ENCODE measurements at places on chromosomes 11 and 22.

GRCh38 chr11:3186166-3186953, 21.2 kb upstream of the OSBPL5 start:
- no peak for DNase-seq

DNA sequence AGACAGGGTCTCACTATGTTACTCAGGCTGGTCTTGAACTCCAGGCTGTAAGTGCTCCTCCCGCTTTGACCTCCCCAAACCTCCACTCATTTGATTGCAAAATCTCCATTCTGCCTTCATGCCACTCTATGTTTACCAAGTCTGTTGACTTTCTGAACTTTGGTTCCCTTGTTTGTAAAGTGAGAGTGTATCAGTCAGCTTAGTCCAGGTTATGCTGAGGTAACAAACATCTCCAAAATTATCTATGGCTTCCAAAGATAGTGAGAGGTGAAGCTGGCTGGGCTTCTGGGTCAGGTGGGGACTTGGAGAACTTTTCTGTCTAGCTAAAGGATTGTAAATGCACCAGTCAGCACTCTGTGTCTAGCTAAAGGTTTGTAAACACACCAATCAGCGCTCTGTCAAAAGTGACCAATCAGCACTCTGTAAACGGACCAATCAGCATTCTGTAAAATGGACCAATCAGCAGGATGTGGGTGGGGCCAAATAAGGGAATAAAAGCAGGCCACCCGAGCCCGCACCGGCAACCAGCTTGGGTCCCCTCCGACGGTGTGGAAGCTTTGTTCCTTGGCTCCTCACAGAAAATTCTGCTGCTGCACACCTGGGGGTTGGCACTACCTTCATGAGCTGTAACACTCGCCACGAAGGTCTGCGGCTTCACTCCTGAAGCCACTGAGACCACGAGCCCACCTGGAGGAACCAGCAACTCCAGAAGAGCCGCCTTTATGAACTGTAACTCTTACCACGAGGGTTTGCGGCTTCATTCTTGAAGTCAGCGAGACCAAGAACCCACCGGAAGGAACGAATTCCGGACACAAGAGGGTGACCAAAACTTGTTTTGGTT, 109.3 kb downstream of the MIAT start:
- no peak for DNase-seq

DNA sequence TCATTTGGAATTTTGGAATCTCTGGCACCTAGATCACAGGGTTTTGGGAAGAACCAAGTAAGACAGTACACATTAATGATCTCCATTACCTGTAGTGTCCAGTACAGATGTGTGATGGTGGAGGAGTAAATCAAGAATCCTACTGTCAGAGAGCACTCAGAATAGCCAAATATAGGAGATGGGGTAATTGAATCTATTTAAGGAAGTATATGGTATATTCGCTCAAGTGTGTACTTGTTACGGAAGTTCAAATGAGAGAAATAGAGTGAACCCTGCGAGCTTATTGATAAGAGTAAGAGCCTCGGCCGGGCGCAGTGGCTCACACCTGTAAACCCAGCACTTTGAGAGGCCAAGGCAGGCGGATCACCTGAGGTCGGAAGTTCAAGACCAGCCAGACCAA, 2.2 kb downstream of the SPCS2 start:
- DNase-seq = no peak

DNA sequence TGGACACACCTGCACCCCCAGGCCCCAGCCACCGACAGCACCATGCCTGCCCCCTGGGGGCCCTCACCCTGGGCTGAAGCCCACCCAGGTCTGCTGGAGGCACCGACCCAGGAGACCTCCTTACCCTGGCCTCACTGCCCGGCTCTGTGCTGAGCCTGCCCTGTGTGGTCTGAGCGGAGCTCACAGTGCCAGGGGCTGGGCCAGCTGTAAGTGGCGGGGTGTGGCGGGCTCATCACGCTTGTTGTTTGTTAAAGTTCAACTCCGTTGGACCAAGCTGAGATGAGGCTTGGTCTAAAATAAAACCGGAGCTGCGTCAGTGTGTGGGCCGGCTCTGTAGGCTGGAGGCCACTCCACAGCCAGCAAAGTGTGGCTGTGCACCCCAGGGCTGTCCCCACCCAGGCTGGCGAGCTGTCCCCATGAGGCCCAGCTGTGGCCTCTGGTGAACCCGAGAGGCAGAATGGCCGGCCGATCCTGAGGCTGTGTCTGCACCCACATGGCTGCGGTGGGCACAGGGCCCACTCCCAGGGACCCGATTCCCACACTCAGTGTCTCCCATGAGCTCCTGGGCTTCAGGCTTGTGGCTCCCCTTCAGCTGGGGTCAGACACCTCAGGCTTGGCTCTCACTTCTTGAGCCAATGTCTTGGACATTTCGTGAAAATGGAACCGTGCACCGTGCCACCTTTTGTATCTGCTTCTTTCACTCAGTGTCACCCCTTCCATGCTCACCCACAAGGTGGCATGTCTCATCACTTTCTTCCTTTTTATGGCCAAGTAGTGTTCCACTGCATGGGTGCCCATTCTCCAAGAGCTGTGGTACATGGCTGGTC, 137.9 kb downstream of the CTTN start:
- peak; percentile 16 for DNase-seq

DNA sequence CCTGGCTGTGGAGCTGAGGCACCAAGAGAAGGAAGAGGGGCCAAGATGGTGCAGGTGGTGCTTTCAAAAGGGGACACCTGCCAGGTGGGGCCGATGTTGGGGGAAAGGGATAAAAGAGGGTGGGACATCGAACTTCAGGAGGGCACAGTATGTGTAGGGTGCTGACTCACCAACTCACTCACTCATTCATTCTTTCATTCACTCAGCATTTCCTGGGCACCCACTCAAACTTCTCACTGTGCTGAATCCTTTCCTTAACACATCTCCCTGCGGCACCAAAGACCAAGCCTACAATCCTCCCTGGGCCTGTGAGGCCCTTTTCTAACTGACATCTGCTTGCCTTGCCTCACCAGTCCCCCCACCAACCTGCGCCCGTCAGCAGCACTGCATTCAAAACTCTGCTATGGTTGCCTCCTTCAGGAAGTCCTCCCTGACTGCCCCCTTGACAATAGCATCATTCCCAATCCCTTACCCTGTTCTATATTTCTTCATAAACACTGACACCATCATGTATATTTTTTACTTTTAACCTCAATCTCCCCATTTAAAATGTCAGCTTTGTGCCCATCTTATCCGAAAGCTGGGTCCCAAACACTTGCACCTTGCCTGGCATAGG, 246.6 kb downstream of the MN1 start:
- DNase-seq = no peak

DNA sequence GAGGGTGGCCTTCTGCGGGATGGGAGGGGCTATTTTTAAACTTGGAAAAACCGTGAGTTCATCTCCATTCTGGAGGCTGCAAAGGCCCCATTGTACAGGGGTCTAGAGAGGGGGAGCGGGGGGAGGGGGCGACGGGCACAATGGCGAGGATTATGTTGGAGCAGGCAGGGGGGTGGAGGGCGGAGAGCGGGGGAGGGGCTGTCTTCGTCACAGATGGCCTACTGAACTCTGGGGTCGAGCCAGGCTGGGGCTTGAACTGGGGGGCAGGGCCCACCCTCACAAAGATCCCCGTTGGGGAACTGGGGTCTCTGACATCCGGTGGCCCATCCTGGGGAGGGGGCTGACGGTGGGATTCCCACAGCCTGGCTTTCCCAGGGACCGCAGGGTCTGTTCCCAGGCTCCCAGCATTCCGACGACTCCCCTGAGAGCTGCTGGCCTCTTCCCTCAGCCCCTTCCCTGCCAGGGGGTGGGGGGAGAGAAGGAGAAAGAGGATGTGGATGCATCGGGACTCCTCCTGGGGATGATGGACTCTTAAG, 3.4 kb upstream of the MCAM start:
- DNase-seq = peak; percentile 54

DNA sequence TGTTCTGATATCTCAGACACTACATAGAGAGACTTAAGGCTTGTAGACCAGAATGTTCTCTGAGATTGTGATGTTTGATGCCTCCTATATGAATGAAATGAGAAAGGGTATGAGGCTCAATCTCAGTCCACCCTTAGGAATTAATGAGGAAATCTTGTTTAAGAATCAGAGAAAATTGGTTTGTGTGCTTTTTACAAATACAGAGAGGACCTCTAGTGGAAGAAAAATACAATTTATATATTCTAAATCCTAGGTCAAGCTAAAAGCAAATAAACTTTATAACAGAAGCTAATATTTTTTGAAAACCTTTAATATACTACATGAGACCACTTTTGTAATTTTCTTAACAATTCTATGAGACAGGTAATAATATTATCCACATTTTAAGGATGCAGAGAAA, 5.0 kb upstream of the OR52H1 start:
- DNase-seq = no peak

DNA sequence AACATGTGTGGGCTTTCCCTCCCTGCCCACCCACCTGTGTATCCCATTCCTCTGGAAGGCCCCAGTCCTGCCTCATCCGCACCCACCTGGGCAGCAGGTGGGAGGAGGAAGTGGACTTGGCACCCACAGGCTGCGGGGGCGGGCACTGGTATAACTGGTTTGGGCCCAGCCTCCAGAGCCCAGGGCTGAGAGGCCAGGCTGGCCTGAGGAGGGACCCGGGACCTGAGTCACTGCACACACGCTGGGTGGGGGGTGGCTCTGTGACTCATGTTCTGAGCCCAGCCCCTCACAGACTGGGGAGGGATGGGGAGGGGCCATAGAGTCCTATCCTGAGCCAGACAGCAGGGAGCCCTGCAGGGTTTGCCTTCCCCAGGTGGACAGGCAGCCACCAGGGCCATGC, 16.7 kb downstream of the PHLDA2 start:
- no peak for DNase-seq

DNA sequence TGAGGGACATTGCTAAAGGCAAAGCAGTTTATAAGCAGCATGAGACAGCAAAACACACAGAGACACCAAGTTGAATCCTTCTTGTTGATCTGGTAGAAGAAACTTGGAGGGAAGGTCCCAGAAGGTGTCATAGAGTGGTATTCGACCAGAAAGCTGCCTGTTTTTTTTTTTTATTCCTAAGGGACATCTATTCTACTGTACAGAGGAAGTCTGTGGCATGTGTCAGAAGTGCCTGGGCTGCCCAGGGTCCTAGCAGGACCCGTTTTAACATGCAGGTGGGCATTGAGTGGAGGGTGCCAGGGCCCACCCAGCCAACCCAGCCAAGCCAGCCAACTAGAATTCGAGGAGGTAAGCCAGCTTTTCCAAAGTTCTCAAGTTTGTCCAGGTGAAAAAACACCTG, 68.0 kb upstream of the ATXN10 start:
- no peak for DNase-seq

- no peak for DNase-seq
Observed at GRCh38 chr11:105878510-105878909, 143.5 kb downstream of the MSANTD4 start.

GRCh38 chr22:43128928-43129424, 14.2 kb downstream of the MCAT start:
- no peak for DNase-seq

GRCh38 chr11:12280838-12281565, 96.4 kb upstream of the PARVA start:
- DNase-seq = no peak

- no peak for DNase-seq
Observed at GRCh38 chr11:34276352-34276864, 81.4 kb downstream of the ABTB2 start.

GRCh38 chr11:12724301-12725054, 50.3 kb downstream of the TEAD1 start:
- no peak for DNase-seq

DNA sequence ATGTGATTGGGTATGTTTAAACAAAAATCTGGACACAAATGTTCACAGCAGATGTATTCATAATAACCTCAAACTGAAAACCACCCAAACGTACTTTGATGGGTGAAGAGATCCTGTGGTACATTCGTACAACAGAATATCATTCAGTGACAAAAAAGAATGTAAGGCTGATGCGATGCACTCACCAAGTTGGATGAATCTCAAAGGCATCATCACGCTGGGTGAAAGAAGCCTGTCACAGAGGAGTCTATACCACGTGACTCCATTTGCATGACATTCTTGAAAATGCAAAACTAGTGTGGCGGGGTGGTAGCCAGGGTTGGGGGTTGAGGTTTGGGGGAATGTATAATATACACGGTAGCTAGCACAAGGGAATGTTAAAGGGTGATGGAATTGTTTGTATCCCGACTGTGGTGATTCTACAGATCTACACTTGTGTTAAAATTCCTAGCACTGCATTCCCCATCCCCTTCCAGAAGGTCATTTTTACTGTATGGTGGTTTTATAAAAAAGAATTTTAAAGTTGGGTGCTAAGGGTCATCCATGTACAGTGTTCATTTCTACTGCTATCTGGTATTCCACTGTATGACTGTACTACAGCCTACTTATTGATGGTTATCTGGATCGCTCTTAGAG, 35.0 kb upstream of the SLC25A1 start:
- no peak for DNase-seq

- DNase-seq = no peak
Observed at GRCh38 chr11:36385121-36385970, 89.3 kb downstream of the PRR5L start.

DNA sequence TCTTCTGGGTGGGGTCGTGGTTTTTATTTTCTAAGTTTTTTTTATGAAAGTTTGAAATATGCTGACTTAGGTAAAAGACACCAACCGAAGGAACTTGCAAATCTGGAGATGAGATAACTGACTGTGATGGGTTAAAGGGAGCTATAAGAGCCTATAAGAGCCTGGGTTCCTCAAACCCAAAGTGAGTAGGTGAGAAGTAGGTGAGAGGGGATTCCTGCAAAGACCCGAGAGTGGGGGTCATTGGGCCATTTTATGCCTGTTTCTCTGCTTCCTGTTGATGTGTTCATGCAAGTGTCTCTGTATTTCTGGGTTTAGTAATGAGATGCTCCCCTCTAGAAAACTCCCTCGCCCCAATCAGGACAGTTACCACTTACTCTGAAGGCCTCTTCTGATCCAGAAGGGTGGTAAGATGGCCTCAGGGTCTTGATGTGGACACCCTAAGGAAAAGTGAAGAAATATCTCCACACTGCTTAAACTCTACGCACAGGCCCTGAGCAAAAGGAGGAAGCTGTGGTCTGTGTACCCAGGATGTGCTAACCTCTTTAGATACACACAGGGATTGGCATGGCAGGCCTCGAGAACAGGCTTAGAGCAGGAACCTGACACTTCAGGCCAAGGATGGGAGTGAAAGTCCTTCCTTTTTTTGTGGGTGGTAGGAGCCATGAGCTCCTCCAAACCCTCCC, 1.8 kb downstream of the FLI1 start:
- DNase-seq = no peak

DNA sequence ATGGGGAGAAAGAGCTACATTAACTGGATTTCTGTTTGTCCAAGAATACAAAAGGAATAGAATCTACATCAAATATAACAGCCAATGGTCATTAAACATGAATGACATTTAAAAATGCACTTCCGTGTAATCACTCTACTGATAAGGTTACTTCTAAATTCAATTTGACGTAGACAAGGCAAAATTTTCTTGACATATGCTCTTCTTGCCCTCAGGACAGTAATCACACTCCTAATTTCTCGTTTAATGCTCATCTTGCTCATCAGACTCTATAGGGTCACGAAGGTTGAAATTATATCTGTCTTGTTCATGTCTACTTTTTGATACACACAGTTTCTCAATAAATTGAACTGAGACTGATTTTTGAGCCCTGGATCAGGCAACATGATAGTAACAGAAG, 58.4 kb downstream of the NARS2 start:
- no peak for DNase-seq

GRCh38 chr22:49536571-49537131, 291.0 kb downstream of the BRD1 start:
- no peak for DNase-seq

Data from glutamatergic neuron (in vitro differentiated cells).